ENCODE measurements at places on chromosomes 11 and 22.

GRCh38 chr11:35347921-35348331, 71.4 kb downstream of the SLC1A2 start:
- peak; percentile 42 for DNase-seq

- peak; percentile 42 for DNase-seq
Measured at GRCh38 chr11:1222491-1223345, at the start of gene MUC5B. MUC5B (plus strand) TSS chr11:1223066; CDS start chr11:1223124, 58 bp downstream.

- no peak for DNase-seq
Measured at GRCh38 chr22:49037701-49038245, 789.9 kb downstream of the BRD1 start.

GRCh38 chr11:35605706-35606105, 12.6 kb upstream of the FJX1 start:
- peak; percentile 74 for DNase-seq

Data from left hindlimb (tissue), 1 donor.